ENCODE measurements at places on chromosomes 13 and 19.

GRCh38 chr19:3135961-3136683, at the start of gene GNA15:
Gene GNA15, plus strand, starts transcription at chr19:3136033. Its CDS starts 418 bp downstream, at chr19:3136451.
- peak; percentile 29 for DNase-seq

DNA sequence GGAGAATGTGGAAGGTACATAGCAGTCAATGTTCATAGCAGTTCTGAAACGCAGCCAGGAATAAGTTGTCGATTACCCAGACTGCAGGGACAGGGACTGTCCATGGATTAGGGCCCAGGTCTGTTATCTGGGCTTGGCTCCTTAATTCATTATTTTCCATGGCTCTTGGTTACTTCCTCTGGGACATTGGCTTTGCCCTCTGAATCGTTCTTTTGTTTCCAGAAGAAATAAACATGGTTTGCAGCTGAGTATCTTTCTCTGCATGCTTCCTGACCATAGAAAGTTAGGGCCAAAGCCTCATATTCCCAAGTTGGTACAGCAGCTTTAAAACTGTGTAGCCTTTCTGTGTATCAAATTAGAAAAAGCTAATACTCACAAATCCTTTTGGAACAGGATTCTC, 121.7 kb upstream of the MAB21L1 start:
- no peak for DNase-seq

DNA sequence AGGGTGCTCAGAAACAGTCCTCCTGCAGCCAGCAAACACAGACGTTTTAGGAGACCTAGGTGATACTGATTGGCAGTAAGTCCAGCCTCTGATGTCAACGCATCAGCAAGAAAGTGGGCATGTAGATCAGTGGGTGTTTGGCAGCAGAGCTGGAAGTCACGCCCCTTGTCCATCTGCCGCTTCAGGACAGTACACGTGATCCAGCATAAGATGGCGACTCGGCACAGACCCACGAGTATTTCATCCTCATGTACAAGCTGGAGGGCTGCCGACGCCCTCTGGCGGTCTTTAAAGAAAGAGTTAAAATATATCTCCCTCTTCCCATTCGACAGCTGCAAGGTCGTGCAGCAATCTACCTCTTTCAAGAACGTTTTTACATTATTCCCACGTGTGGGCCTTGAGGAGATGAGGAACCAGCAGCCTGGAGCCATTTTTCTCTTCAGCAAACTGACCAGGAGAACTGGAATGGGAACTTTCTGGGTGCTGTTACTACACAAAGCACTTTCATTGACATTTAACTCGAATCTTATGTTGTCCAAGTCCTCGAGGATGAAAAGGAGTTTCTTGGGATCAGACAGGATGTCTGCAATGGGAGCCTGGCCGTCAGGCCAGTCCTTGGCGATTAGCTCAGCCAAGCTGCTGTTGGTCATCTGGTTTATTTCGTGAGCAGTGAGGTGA, 22.3 kb downstream of the NLRP11 start:
- no peak for DNase-seq

GRCh38 chr19:54179921-54180461, 7.0 kb upstream of the TMC4 start:
- no peak for DNase-seq

DNA sequence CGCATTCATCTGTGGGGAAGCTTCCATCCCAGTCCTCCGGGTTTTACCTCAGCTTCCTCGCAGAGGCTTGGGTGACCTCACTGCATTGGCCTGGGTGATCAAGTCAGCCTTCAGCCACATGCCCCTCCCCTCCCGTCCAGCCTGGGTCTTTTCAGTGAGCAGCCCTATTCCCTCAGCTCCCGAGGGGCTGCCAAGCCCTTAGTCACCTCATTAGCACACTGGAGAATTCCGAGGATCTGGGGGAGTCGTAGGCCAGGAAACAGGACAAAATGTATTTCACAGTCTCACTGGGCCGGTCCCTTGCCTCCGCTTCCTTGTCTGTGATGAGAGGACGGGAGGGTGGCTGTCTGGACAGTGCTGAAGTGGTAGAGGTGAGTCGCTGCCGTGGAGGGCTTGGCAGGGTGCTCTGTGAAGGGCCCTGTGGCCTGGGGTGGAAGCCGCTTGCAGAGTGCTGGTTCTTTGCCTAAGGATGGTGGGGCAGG, 19.9 kb downstream of the KDM4B start:
- no peak for DNase-seq

- DNase-seq: no peak
Measured at GRCh38 chr13:32515246-32515645, 23.3 kb downstream of the N4BP2L2 start.
